Articular chondrocyte of knee joint (primary cell): ENCODE measurements at places on chromosomes 12 and 14. TPM values are rescaled to one million over a fixed set of nuclear protein-coding genes. Genes with fewer than 3 reads are reported as not detected.

Gene AMHR2
- total RNA-seq: not detected in 2 replicates

Gene IL26
- total RNA-seq: 4.5 and 14.2 TPM in 2 replicates

Gene RFLNA
- 2.9 and 5.2 TPM in 2 replicates for total RNA-seq

Gene RHEBL1
- total RNA-seq: 0.52 and 0.54 TPM in 2 replicates

Gene PRH1
- total RNA-seq: 27.2 and 29.7 TPM in 2 replicates
